Mesothelial cell of epicardium (in vitro differentiated cells): ENCODE measurements at places on chromosomes 3 and 15.
A peak's percentile ranks its signal among the peaks of the same experiment; 100 is the strongest.

DNA sequence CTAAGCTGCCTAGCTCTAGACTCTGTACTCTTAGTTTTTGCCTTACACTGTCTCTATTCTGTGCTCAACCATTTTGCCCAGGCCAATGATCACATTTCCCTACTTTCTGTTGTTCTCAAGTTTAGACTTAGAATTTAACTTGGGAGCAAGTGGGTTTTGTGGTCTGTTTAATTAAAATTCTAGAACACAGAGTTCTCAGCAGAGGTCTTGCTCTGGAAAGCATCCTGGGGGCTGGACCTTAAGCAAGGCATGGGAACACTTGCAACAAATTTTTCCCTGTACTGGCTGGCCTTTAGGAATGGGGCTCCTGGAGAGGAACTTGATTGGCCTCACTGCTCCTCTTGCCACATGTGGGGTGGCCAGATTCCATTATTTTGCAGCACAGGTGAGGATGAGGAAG lies 236.3 kb upstream of the LRTM1 start:
- peaks cover 30% of the 10 kb centered on the region for H3K4me1 ChIP-seq
- H3K36me3 ChIP-seq = no peaks in the 10 kb centered on the region
- no peak overlapping the region for H3K27ac ChIP-seq
- no peak overlapping the region for H3K4me3 ChIP-seq
- no peaks in the 10 kb centered on the region for H3K27me3 ChIP-seq

DNA sequence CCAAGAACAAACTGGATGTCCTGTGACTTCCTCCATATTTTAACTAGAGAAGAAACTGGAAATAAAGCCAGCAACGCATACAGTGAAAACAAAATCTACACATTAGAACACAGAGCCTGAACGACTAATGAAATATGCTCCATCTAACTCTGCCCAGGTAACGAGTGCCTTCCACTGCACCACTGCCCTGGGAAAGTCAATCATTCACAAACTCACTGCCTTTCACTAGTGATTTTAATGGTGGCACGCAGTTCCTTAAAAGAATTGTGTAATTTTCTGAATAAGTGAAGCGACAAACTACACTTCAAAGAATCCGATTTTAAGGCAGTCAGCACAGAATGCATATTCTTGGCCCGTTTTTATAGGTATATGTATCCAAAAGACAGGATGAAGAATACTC lies 416.0 kb downstream of the SHQ1 start:
- H3K4me3 ChIP-seq = no peak overlapping the region
- no peak overlapping the region for H3K27ac ChIP-seq
- H3K4me1 ChIP-seq = peaks cover 22% of the 10 kb centered on the region
- H3K36me3 ChIP-seq = peaks cover 6% of the 10 kb centered on the region

- no peaks in the 10 kb centered on the region for H3K36me3 ChIP-seq
- H3K4me3 ChIP-seq = no peak overlapping the region
- peaks cover 8% of the 10 kb centered on the region for H3K4me1 ChIP-seq
- peaks cover 1% of the 10 kb centered on the region for H3K27me3 ChIP-seq
- DNase-seq = no peak
- H3K27ac ChIP-seq = peak overlapping the region; percentile 69
Measured at GRCh38 chr3:85081191-85081906, 122.6 kb downstream of the CADM2 start.

DNA sequence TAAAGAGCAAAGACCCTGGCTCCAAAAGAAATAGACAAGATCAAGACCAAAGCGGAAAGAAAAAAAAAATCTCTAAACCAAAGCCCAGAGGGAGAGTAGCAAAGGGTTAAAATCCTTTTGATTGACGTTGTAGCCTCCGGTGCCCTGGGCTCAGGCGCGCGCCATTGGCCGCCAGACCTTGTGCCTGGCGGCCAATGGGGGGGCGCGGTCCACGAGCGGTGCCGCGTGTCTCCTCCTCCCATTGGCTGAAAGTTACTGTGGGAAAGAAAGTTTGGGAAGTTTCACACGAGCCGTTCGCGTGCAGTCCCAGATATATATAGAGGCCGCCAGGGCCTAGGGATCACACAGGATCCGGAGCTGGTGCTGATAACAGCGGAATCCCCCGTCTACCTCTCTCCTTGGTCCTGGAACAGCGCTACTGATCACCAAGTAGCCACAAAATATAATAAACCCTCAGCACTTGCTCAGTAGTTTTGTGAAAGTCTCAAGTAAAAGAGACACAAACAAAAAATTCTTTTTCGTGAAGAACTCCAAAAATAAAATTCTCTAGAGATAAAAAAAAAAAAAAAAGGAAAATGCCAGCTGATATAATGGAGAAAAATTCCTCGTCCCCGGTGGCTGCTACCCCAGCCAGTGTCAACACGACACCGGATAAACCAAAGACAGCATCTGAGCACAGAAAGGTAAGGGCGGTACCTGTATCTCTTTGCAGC lies at the start of gene HES1:
HES1 (plus strand) TSS at position 343 of the 713 bp plus-strand sequence; CDS start at position 576, 233 bp downstream.
- H3K4me1 ChIP-seq = peaks cover 53% of the 10 kb centered on the region
- H3K27ac ChIP-seq = peak within 1 kb of the TSS; percentile 98
- no peaks in the 10 kb centered on the region for H3K27me3 ChIP-seq
- H3K36me3 ChIP-seq = peaks cover 7% of the 10 kb centered on the region
- peak; percentile 90 for DNase-seq

DNA sequence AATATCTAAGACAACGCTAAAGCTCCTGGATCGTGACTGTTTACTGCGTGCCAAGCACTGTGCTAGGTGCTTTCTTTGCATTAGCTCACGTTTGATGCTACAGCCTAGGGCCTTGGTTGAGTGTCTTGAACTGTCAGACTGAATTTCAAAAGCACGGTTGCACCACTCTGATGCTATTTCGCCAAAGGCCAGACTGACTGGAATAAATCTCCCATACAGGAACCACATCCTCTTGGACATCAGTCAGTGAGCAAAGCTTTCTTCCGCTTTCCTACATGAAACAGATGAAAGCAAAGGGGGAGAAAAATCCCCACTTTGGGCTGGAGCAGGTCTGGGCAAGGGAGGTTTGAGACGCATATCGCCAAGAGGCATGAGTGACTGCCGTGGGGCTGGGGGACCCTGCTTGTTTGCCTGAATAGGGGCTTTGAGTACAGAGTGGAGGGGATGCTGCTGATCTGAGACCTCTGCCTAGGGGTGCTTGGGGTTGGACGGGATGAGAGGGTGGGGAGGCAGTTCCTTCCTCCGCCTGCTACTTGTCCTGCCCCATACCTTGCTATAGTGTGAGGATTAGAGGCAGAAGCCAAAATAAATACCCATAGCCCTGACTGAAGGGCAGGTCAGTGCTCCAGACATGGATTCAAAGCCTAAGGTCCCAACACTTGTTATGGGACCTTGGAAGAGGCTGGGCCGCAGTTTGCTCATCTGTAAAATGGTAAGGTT lies 5.3 kb downstream of the FGD5 start:
- no peak overlapping the region for H3K4me3 ChIP-seq
- DNase-seq = no peak
- H3K36me3 ChIP-seq = no peaks in the 10 kb centered on the region
- peaks cover 26% of the 10 kb centered on the region for H3K4me1 ChIP-seq

GRCh38 chr3:177772908-177773557 lies 575.8 kb upstream of the TBL1XR1 start:
- peaks cover 25% of the 10 kb centered on the region for H3K4me1 ChIP-seq
- no peak for DNase-seq
- H3K27me3 ChIP-seq = no peaks in the 10 kb centered on the region

DNA sequence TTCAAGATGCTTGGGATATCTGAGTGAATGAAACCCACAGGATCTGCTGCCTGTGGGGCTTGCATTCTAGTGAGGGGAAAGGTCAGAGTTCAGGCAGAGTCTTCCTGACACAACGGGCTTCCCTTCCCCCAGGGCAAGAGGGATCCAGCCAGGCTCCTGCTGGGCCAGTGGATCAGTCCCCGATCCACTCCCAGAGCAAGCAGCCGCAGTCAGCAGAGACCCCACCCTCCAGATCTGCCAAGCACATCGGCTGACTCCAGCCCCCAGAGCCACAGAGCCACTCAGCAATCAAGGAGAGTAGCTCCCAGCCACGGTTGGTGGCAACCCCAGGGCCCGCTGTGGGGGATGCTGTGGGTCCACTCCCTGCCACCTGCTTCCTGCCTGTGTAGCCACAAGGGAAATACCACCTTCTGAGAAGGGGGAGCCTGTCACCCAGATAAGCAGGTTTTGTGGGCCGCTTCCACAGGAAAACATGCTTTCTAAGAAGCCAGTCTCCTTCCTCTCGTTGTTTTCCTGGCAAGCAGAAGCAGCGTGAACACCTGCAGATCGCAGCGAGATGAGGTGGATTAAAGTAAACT lies 44.9 kb downstream of the CPN2 start:
- DNase-seq = no peak
- H3K4me1 ChIP-seq = peaks cover 44% of the 10 kb centered on the region
- peaks cover 3% of the 10 kb centered on the region for H3K36me3 ChIP-seq
- H3K4me3 ChIP-seq = no peak overlapping the region
- H3K27ac ChIP-seq = no peak overlapping the region

GRCh38 chr15:81776976-81777375 lies 268.8 kb downstream of the MEX3B start:
- H3K36me3 ChIP-seq = peaks cover 5% of the 10 kb centered on the region
- H3K27ac ChIP-seq = no peak overlapping the region
- no peaks in the 10 kb centered on the region for H3K27me3 ChIP-seq
- H3K4me1 ChIP-seq = no peaks in the 10 kb centered on the region
- H3K4me3 ChIP-seq = no peak overlapping the region
- no peak for DNase-seq
